SK-N-MC (cell line): ENCODE measurements at places on chromosomes 6 and 20.

GRCh38 chr20:9417665-9418064 is 96.7 kb upstream of the LAMP5 start:
- DNase-seq, result no peak

GRCh38 chr6:152148412-152148811 is 340.9 kb downstream of the ESR1 start:
- no peak for DNase-seq

GRCh38 chr6:36343109-36343680 is 6.5 kb upstream of the BNIP5 start:
- DNase-seq, result no peak

GRCh38 chr6:46347669-46348068 is 143.6 kb downstream of the RCAN2 start:
- no peak for DNase-seq

GRCh38 chr6:77273929-77274328 is 189.4 kb downstream of the HTR1B start:
- no peak for DNase-seq

DNA sequence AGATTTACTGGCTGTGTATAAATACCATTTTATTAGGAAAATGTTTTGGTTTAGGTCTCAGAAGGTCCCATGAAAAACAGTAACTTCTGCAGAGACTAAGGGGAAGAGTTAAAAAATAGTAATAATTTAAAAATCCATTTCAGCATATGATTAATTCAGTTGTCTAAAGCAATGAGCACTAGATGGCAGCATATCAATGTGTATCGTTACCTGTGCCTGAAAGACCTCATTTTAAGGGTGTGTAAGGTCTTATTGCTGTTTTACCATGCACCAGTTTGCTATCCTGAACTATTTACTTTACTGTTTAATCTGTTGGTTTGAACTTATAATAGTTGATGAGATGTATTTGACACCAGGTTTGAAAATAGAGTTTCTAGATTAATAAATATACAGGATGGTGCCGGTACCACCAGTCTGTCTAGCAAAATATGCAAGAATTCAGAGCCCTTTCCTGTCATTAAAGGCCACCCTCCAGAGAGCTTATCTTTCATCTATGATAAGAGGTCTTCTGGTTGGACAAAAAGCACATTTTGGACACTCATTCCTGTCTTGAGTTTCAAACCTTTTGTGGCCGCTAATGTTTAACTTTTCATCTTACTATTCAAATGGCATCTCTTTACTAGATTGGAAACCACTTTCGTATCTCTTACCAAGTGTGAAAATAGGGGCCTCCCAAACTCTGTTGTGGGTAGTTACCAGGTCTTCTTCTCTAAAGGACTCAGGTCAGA is 8.9 kb upstream of the AHI1 start:
- no peak for DNase-seq

DNA sequence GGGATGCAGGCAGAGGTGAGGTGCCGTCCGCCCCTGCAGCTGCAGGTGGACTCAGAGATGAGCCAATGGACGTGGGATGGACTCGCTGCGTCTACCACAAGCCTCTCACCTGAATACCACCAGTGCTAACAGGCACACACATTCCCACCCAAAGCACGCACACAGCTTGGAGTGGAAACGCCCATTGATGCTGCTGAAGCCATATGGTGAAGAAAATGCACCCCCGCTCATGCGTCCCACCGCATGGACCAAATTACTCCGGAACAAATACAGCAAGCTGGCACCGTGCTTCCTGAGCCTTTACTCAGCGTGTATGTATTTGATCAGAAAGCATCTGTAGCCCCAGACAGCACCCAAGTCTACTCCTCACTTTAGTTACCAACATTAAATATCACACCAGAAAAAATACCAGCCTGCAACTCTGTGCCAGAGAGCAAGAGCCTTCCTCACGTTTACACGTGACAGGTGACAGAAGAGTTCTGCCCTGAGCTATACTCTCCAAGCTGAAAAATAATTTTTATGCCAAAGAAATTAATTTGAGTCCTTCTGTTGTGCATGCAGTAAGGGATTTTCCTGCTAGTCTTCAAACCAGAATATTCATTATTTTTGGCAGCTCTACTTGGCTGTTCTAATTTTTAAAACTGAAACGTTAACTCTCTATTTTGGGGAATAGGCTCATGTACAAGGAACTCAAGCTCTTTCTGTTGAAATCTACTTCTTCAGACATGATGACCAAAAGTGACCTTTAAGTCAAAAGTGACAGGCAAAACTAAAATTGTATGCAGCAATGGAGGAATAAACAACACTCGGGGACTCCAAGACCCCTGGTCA is 58.2 kb upstream of the SYNDIG1 start:
- DNase-seq, result no peak

DNA sequence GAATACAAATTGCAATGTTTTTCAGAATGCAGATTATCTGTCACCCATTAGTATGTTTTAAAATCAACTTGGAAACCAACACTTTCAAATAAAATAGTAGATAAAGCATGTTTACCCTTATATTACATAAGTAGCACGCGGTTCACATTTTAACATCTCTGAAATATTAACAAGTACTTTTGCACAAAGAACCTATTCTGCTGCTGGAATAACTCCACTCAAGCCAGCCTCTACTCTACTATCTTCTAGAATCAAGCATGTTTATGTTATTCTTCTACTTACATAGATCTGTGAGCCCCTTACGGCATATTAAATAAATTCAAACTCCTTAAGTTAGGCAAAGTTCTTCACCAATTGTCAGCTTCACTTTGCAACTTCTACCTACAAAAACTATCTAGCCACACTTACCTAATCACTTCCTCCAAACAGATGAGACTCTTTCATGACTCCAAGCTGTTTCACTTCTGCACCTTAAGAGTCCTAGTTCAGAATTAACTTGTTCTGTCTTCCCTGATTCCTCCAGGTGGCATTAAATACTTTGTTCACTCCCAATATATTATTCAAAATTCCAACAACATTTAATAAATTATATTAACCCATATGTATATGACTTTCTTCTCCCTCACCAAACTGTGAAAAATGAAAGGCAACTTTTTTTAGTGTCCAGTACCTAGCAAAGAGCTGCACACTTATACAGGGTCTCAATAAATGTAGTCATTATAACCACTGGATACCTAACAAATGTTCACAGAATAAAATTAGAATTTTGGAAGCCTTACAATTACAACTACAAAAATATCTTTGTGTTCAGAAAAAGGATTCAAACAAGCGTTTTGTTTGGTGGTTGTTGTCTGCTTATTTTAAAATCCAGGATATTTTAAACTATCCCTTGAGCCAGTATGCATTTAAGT is 12.1 kb downstream of the CEP85L start:
- no peak for DNase-seq

GRCh38 chr6:16637635-16638034 is 123.6 kb downstream of the ATXN1 start:
- no peak for DNase-seq

DNA sequence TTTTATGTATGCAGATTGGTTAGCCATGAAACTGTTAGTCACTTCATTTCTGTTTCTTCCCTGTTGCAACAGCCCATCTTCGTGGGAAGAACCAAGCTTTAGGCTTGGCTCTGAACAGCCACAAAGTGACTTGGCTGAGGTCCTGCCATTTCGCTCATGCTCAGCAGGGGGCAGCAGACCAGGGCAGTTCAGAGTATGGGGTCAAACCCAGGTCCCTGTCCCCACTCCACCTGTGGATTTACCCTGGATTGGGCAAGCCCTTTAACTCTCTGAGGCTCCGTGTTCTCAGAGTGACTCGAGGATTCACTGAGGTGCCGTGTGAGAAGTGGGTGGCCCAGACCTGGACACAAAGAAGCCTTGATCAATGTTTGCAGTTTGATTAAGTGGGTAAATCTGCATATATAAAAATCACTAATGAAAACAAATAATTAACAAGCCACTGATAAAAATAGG is 19.8 kb upstream of the MAP1LC3A start:
- DNase-seq, result no peak

DNA sequence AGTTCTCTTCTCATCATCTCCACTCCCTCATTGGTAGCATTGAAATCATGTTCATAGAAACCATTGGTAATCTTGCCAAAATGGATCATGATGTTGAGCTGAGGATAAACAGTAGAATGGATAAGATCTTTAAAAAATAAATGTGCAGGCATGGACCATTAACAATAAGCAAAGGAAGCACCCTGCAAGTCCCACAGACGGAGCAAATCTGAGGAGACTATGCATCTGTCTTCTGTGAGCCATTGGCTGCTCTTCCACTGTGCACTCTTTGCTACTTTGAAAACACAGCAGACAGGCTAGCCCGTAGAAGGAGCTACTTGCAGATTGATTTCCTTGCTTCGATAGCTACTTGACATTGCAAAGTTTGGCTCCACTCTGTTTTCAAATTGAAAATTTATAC is 535.0 kb downstream of the PKHD1 start:
- no peak for DNase-seq

GRCh38 chr6:166708460-166708859 is 81.4 kb upstream of the RPS6KA2 start:
- no peak for DNase-seq

DNA sequence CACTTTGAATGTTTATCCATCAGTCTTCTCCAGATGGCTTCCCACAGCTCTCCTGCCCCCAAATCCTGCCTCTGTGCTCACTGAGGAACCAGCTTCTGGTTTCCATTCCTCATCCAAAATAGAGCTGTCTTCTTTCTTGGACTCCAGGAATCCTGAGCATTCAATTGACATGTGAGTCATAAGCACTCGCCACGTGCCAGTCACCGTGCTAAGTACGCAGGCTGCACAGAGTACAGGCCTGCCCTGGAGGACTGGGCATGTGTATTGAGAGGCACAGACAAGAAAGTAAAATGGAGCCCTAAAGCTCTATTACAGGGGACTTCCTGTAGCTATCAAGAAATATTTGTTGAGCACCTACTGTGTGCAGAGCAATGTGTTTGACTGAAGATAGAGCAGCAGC is 39.7 kb upstream of the LRFN2 start:
- no peak for DNase-seq

DNA sequence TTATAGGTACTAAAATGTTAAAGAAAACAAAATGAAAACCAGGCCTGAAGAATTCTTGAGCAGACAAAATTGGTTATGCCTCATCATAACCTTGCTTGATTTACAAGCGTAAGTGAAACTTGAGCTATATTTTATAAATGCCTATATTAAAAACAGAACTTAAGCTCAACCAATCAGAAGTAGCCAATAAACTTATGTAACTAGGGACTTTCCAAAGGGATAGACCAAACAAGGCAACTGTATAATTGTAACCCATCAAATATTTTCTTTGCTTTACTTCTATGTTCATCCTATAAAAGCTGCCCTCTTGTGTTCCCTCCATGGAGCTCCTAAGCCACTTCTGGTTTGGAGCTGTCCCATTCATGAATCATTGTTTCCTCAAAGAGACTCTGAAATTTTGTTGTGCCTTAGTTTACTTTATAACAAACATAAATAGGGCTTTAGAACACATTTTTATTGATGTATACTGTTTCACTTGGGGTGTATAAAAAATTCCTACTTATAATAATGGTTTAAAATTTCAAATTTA is 101.6 kb upstream of the CARMIL1 start:
- DNase-seq, result no peak
